Gastrocnemius medialis (tissue), 4 donors: ENCODE measurements at places on chromosomes 13 and 19. TPM values are rescaled to one million over a fixed set of nuclear protein-coding genes. Genes with fewer than 3 reads are reported as not detected.

DNA sequence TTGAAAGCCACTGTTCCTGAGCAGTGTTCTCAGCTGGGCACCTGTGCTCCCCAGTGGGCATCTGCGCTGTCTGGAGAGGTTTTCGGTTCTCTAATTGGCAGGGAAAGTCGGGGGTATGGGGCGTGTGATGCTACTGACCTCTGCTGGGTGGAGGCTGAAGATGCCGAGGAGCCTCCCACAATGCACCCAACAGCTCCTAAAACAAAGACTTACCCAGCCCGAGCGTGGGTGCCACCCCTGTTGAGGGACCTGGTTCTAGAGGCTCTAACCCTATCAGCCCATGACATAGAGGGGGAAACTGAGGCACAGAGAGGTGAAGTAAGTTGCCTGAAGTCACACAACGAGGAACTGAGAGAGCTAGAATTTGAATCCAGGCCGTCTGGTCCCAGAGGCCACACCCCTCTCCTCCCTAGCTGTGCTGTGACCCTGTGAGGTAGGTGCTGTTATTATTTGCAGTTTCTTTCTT, 2.3 kb downstream of the SPACA4 start:
- DNase-seq, result no peak
- no peak overlapping the region for H3K27ac ChIP-seq
- no peaks in the 10 kb centered on the region for H3K36me3 ChIP-seq
- H3K4me3 ChIP-seq, result no peak overlapping the region
- peaks cover 12% of the 10 kb centered on the region for H3K4me1 ChIP-seq

- DNase-seq, result no peak
- H3K36me3 ChIP-seq, result no peaks in the 10 kb centered on the region
- no peak overlapping the region for H3K4me3 ChIP-seq
These were observed 10.4 kb upstream of the NANOS3 start for GRCh38 chr19:13866463-13867046.

DNA sequence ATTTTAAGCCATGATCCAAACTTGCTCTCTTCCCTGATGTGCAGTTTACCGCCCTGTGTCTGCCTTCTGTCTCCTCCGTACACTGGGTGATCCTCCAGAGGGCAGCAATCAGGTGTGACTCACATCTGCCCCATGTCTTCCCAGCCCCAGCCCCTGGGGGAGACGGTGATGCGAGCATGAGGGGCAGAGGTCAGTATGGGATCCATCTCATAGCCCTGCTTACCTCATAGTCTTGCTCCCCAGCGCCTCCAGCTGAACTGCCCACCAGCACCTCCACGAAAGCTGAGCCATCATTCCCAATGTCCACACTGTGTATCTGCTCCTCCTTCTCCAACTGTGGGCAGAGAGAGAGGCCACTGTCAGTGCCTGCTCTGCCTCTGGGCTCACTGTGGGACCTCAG, 14.6 kb downstream of the XRCC1 start:
- H3K4me3 ChIP-seq, result no peak overlapping the region
- no peak overlapping the region for H3K27ac ChIP-seq
- H3K27me3 ChIP-seq, result no peaks in the 10 kb centered on the region
- H3K4me1 ChIP-seq, result peaks cover 6% of the 10 kb centered on the region

- no peaks in the 10 kb centered on the region for H3K27me3 ChIP-seq
- H3K4me1 ChIP-seq, result peaks cover 40% of the 10 kb centered on the region
- no peak overlapping the region for H3K27ac ChIP-seq
- H3K36me3 ChIP-seq, result peaks cover 68% of the 10 kb centered on the region
These were observed 5.1 kb downstream of the CHMP2A start for GRCh38 chr19:58549664-58550361.

GRCh38 chr19:54434112-54434872, 14.7 kb upstream of the LENG8 start:
- peaks cover 17% of the 10 kb centered on the region for H3K27me3 ChIP-seq
- H3K4me1 ChIP-seq, result peaks cover 20% of the 10 kb centered on the region
- H3K27ac ChIP-seq, result no peak overlapping the region
- no peaks in the 10 kb centered on the region for H3K36me3 ChIP-seq
- no peak for DNase-seq

GRCh38 chr19:52722062-52723003, 12.5 kb downstream of the ZNF611 start:
- H3K27ac ChIP-seq, result no peak overlapping the region
- H3K4me1 ChIP-seq, result no peaks in the 10 kb centered on the region
- no peak for DNase-seq

- no peaks in the 10 kb centered on the region for H3K4me1 ChIP-seq
- no peaks in the 10 kb centered on the region for H3K27me3 ChIP-seq
- no peak overlapping the region for H3K27ac ChIP-seq
These were observed 15.1 kb downstream of the DEDD2 start for GRCh38 chr19:42202290-42202880.

DNA sequence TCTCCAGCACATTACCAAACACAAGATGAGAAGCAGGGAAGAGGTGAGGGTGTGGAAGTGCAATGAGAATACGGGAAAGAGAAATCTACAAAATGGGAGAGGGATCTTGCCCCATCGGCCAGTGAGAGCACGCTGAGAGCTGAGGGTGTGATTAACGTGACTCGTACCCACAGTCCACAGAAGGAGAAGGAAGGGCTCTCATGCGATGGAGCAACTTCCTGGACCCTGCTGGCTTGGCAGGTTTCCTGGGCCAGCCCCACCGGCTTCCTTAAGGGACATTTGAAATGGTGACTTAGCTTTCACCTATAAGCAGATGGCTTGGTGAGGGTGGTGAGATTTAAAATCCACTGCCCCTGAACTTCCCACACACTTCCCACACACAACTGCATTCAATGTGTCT, 740.1 kb downstream of the UQCRFS1 start:
- no peak overlapping the region for H3K4me3 ChIP-seq
- no peak for DNase-seq
- H3K27ac ChIP-seq, result no peak overlapping the region
- no peaks in the 10 kb centered on the region for H3K36me3 ChIP-seq

DNA sequence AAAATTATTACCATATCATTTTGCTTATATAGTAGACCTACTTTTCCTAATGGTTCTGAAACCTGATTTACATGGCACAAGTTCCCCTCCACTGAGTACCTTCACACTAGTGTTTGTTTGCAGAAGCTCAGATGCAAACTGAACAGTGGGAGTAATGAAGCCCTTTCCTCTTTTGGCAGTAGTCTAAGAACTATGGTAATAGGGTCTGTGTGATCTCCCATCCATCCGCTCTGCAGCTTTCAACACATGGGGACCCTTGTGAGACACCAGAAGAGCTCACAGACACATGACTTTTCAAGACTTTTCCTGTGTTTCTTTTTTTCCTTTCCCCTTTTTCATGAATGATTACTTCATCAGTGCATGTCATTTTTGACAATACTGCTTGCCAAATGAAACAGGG, 336.0 kb downstream of the ATP8A2 start:
- H3K36me3 ChIP-seq, result no peaks in the 10 kb centered on the region
- no peaks in the 10 kb centered on the region for H3K27me3 ChIP-seq
- no peak for DNase-seq
- no peak overlapping the region for H3K4me3 ChIP-seq

DNA sequence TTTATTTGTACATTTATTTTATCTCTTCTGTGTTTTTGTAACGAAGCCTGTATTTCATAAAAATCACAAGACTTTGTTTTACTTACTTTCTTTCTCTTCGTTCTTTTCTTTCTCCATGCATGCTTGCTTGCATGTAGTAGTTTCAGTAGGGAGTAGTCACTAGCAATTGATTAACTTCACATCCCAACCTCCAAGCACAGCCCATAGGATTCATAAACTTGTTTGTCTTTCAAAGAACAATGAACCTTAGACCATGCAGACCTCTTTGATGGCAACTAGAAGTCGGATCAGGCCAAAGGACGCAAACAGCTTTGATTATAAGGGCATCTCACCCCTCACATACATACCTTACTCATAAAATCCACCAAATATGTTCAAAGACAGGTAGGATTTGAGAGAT, 3.1 kb upstream of the PRR20A start:
- H3K27ac ChIP-seq, result no peak overlapping the region
- no peak overlapping the region for H3K4me3 ChIP-seq
- no peaks in the 10 kb centered on the region for H3K4me1 ChIP-seq
- H3K27me3 ChIP-seq, result no peaks in the 10 kb centered on the region
- H3K36me3 ChIP-seq, result no peaks in the 10 kb centered on the region
- no peak for DNase-seq

- no peaks in the 10 kb centered on the region for H3K4me1 ChIP-seq
- H3K4me3 ChIP-seq, result no peak overlapping the region
- no peak overlapping the region for H3K27ac ChIP-seq
- no peaks in the 10 kb centered on the region for H3K27me3 ChIP-seq
These were observed 18.7 kb downstream of the PPP5C start for GRCh38 chr19:46365561-46365960.

GRCh38 chr13:105089858-105090643, 1445.4 kb downstream of the EFNB2 start:
- no peaks in the 10 kb centered on the region for H3K4me1 ChIP-seq
- H3K27me3 ChIP-seq, result no peaks in the 10 kb centered on the region
- no peak for DNase-seq
- no peak overlapping the region for H3K4me3 ChIP-seq

- no peaks in the 10 kb centered on the region for H3K4me1 ChIP-seq
- no peak for DNase-seq
- H3K36me3 ChIP-seq, result no peaks in the 10 kb centered on the region
- H3K27me3 ChIP-seq, result no peaks in the 10 kb centered on the region
- H3K4me3 ChIP-seq, result no peak overlapping the region
- H3K27ac ChIP-seq, result no peak overlapping the region
These were observed 144.1 kb downstream of the PRR20E start for GRCh38 chr13:57311009-57311586.

GRCh38 chr19:38078302-38078930, 145.6 kb downstream of the DPF1 start:
- no peaks in the 10 kb centered on the region for H3K36me3 ChIP-seq
- no peaks in the 10 kb centered on the region for H3K4me1 ChIP-seq
- H3K27ac ChIP-seq, result no peak overlapping the region
- H3K27me3 ChIP-seq, result no peaks in the 10 kb centered on the region

- no peaks in the 10 kb centered on the region for H3K4me1 ChIP-seq
- no peak overlapping the region for H3K27ac ChIP-seq
- no peaks in the 10 kb centered on the region for H3K36me3 ChIP-seq
- no peak overlapping the region for H3K4me3 ChIP-seq
These were observed 289.4 kb upstream of the MIR17HG start for GRCh38 chr13:91058066-91058465.

DNA sequence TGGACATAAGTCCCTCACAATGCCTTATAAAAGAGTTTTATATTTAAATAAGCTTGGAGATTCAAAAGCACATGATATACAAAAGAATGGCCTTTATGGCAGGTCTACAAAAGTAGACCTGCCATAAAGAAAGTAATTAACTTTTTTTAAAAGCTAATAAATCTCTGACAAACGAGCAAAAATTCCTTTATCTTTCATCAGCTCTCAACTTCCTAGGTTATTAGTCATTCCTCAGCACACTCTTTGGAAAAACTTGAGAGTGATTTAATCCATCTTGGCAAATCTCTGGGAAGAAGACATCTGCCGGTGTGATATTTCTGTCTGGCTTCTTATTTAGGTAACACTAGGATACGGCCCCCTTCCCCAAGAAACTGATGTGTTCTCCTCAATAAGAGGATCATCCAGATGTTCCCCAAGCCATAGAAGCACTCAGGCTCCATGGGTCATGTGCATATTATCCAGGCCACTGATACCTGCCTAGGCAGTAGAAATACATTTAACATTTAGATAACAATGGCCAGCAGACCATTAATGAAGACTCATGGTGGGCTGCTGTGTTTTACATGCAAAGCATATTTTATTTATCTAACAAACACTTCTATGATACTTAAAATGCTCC, 372.7 kb downstream of the LIG4 start:
- no peak overlapping the region for H3K4me3 ChIP-seq
- no peak for DNase-seq
- H3K36me3 ChIP-seq, result no peaks in the 10 kb centered on the region
- H3K4me1 ChIP-seq, result no peaks in the 10 kb centered on the region
- H3K27me3 ChIP-seq, result no peaks in the 10 kb centered on the region

DNA sequence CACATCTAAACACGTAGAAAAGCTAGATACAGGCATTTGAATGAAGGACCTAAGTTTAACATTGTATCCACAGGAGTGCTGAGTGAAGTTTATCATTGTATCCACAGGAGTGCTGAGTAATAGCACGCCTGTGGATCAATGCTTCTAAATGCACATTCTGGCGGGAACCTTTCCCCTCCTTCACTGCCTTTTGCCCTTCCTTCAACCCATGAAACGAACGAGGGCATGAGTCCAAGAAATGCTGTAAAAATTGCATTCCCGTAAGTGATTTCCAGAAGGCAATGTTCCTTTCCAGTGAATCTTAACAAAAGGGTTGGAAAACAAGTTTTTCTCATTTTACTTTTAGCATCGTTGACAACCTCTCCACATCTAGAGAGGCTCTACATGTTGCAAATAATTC, 88.1 kb downstream of the ZDHHC20 start:
- H3K27me3 ChIP-seq, result no peaks in the 10 kb centered on the region
- no peaks in the 10 kb centered on the region for H3K4me1 ChIP-seq

- H3K4me3 ChIP-seq, result no peak overlapping the region
- no peaks in the 10 kb centered on the region for H3K36me3 ChIP-seq
- H3K4me1 ChIP-seq, result no peaks in the 10 kb centered on the region
- no peak for DNase-seq
- no peak overlapping the region for H3K27ac ChIP-seq
These were observed 24.1 kb downstream of the DCT start for GRCh38 chr13:94455414-94455813.

DNA sequence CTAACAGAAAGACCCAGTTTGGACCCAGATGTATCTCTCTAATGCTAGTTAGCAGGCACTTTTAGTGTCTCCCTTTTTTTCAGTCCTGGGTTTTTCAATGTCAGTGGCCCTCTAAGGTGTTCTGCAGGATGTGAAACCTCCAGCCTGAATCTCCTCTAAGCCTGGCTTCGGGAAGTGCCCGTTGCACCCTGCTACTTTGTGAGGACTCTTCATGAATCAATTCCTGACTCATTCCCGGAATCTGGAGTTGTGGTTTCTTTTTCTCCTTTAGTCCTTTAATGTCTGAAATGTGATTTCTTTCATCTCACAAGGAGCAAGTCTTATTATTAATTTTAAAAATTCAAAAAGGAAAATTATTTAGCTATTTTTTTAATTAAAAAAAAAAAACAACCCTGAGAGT, 116.0 kb downstream of the ZNF536 start:
- no peaks in the 10 kb centered on the region for H3K27me3 ChIP-seq
- H3K4me3 ChIP-seq, result no peak overlapping the region
- DNase-seq, result no peak
- no peak overlapping the region for H3K27ac ChIP-seq

DNA sequence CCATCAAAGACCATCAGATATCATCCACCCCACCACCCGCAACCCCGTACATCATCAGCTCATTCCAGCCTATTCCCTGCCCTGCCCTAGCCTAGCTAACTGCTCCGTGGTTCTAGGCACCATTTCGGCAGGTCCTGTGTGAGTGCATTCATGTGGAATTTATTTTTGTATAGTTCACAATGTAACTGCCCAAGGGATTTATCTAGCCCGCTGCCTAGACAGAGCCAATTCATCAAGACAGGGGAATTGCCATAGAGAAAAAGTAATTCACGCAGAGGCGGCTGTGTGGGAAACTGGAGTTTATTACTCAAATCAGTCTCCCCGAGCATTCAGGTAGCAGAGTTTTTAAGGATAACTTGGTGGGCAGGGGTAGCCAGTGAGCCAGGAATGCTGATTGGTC, 109.2 kb upstream of the UBL3 start:
- no peak overlapping the region for H3K27ac ChIP-seq

Gene LGALS4
- total RNA-seq, result 1.2 TPM

Gene TRPC4
- 0.27 TPM for total RNA-seq

Gene SELENOW
- total RNA-seq, result 730 TPM

Gene CGB8
- not detected for total RNA-seq

Gene SOX21
- not detected for total RNA-seq

Gene ZNF541
- total RNA-seq, result not detected

Gene WDR87
- total RNA-seq, result not detected

Gene KLHL1
- total RNA-seq, result not detected

Gene CEACAM7
- total RNA-seq, result not detected

Gene RYR1
- total RNA-seq, result 667 TPM
